ENCODE measurements at places on chromosomes 7 and 10. TPM values are rescaled to one million over a fixed set of nuclear protein-coding genes. Genes with fewer than 3 reads are reported as not detected.

GRCh38 chr10:104306897-104307296 lies 31.4 kb downstream of the ITPRIP start:
- no peak for DNase-seq

CRYGN gene
- polyA plus RNA-seq, result not detected

- no peak for DNase-seq
Observed at GRCh38 chr7:7793921-7794320, 75.5 kb upstream of the RPA3 start.

DNA sequence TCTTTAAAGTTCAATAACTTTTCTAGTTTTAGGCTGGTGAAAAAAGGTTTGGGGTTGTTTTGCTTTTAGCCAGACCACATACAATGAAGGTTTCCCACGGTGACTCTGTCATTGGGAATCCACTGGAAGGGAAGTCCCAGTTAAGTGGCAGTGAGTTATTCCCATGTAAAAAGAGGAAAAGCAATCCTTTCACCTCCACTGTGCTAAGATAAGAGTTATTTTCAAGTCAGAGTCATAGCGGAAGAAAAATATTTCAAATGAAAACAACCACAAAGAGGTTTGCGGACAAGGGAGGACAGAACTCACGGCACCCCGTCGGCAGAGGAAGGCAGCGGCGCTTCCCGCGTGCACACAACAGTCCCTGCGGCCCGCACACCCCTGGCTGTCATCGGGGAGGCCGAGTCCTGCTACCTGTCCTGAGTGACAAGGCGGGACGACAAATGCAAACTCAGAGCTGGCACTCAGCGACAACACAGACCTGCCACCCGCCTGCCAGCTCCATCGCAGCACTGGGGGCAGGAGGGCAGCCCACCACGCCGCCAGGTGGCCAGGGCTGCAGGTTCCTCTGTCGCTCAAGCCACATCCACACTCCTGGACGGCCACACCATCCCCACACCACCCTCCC lies 9.3 kb upstream of the PAPOLB start:
- no peak for DNase-seq

DNA sequence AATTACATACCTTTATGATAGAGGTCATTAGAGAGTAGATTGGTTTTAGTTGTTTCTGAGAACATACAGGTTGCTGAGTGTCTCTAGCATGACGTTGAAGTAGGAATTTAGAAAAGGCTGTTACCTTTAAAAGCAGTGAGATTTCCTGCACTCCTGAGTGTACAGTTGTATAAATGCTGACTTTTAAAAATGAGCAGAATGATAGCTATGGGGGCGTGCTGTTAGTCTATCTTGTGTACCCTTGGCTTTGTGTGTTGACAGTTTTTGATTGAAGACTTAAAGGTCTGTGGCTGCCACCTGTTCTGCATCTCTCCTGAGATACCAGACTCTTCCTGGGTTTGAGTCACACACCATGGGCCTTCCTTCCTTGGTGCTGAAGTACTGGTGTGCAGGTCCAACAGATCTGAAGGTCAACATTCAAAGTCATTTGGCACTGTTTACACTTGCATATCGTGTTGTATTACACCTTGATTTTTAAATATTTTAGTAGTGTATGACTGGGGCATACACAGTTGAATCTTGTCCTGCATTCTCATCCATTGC lies 23.8 kb downstream of the DNAJB6 start:
- no peak for DNase-seq

DNA sequence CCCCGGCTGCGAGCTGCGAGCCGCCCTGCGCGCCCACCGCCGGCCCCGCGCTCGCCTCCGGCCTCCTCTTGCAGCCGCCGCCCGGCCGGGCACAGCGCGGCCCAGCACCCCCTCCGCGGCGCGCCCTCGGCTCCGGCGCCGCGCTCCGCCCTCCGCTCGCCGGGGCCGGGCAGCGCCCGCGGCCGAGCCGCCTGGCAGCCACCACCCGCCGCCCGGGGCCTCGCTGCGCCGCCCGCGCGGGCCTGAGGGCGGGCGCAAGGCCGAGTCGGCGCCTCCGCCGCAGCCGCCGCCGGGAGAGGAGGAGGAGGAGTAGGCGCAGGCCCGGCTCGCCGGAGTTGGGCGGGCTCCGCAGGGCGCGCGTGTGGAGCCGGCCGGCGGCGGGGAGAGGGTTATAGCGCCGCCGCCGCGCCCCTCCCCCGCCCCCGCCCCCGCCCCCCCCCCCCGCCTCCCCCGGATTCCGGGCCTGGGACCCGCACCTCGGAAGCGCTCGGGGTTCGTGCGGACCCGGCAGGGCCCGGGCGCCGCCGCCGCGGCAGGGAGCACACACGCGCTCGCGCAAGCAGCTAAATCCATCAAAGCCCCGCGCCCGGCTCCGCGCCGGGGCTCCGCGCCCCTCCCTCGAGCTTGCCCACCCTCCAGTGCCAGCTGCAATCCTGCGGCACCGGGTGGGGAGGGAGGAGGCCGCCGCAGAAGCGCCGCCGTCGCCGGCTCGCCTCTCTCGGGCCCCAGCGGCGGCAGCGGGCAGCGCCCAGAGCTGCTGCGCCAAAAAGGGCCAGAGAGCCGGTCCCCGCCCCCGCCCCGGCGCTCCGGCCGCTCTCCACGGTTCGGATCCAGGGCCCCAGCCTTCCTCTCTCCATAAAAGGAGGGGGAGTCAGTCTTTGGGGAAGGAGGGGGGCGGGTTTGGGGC lies at the start of gene PDGFA:
PDGFA (minus strand) TSS at position 363 of the 907 bp plus-strand sequence. CDS start 845 bp downstream, outside the sequence.
- DNase-seq, result peak; percentile 88

LEP gene
- polyA plus RNA-seq, result not detected

- DNase-seq, result no peak
Observed at GRCh38 chr10:17128261-17128660, 1.4 kb downstream of the CUBN start.

HOXA4 gene
- polyA plus RNA-seq, result 13.0 TPM

CTTNBP2 gene
- polyA plus RNA-seq, result 3.8 TPM

- DNase-seq, result no peak
Observed at GRCh38 chr10:90179696-90180407, 478.5 kb downstream of the KIF20B start.

NKX2-3 gene
- polyA plus RNA-seq, result not detected

DPY19L1 gene
- polyA plus RNA-seq, result 5.0 TPM

CCL24 gene
- polyA plus RNA-seq, result not detected

PSMG3 gene
- 66.6 TPM for polyA plus RNA-seq

- no peak for DNase-seq
Observed at GRCh38 chr7:115299397-115300037, 377.6 kb downstream of the MDFIC start.

LARP4B gene
- polyA plus RNA-seq, result 12.9 TPM

DNA sequence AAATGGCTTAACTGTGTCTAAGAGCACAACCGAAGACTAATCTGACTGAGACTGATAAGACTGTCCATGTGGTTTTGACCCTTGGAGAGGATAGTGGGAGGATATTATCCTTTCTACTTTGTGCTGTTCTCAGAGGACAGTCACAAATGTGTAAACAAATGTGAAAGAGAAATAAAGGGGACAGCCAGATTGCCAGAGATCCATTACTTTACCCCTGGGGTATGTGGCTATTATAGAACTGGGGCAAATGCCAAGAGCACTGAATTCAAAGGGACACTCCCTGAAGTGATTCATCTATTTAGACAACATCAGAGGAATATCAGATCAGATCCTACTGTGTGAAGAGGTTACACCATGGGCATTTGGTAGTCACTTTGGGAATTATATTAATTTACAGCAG lies 154.7 kb downstream of the RNLS start:
- no peak for DNase-seq

DNA sequence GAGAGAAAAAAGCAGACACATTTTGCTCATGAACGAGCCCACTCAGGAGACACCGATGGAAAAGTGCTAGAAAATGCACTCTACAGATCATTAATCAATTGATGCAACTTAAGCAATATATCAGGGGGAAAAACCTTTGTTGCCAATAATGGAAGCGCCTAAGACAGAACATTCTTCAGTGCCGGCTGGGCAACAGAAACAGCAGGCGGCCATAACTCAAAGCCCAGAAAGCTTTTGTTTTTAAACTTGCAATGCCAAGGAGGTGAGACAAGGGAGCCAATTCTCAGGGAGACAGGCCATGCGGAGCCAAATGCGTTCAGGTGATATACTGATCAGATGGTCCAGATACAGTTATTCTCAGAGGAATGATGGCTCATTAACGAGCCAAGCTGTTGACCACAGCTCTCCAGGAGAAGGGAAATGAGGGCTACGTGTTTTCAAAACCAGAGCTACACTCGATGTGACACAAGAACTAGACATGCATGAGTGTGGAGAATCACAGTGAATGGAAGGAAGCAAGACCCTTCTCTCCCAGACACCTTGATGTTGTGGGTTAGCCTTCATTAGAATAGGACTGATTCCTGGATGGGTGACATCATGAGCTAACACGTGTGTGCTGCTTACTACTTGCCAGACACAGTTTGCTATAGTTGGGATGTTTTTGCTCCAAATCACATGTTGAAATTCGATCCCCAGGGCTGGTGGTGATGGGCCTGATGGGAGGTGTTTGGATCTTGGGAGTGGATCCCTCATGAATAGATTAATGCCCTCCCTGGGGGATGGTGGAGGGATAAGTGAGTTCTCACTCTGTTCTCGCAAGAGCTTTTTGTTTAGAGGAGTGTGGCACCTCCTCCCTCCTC lies 79.1 kb upstream of the KCNMA1 start:
- DNase-seq, result peak; percentile 64

- no peak for DNase-seq
Observed at GRCh38 chr10:80588546-80588945, 50.8 kb downstream of the SH2D4B start.

GRCh38 chr7:157007470-157008066 lies 2.9 kb downstream of the MNX1 start:
- no peak for DNase-seq

UPK3BL2 gene
- polyA plus RNA-seq, result 6.8 TPM

All from kidney (tissue), 22 donors.